Chondrocyte (in vitro differentiated cells): ENCODE measurements at places on chromosomes 11 and 22.

DNA sequence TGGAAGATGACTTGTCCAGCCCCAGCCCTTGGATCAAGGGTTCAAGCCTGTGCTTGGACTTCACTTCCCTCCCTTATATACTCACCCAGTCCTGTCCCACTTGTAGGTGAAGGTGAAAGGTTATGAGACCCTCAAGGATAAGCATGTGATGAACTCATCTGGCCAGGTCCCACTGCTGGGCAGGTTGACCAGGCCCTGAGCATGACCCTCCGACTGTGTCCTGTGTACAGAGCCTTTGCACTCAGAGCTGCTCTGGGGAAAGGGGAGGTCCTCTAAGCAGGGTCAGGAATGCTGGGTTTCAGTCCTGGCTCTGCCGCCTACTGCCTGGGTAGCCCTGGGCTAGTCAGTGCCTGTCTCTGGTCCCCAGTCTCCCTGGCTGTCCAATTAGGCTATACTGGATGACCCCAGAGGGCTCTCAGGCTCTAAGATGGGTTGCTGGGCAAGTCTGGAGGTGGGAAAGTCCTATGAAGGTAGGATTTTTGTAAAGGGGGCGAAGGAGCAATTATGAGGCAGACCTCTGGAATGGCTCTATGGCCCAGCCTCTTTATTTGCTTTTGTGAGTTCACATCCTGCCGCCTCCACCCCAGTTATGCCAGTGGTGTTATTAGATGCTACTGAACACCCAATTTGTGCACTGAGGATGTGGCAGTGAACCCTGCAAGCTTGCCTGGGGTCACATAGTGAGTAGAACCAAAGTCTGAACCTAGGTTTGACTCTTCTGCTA is 14.1 kb downstream of the DGAT2 start:
- no peak for DNase-seq

GRCh38 chr11:112831041-112831440 is 130.2 kb upstream of the NCAM1 start:
- no peak for DNase-seq

GRCh38 chr22:44710474-44711240 is 8.7 kb downstream of the PRR5 start:
- DNase-seq, result no peak

DNA sequence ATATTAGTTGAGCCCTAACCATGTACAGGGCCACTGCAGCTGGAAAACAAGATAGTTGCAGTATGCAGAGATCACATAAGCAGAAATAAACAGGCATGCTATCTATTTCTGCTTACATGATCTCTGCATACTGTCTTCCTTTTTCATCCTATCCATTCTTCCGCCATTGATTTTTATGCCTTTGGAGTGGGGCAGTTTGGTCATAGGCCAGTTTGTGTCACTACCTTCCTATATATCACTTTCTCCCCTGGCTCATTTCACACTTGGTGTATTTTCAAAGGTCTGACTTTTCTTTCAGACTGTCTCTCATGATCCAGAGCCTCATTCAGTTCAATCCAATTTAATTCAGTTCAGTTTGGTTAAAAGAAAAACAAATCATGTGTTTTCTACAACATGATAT is 829.6 kb downstream of the KCNA4 start:
- no peak for DNase-seq

DNA sequence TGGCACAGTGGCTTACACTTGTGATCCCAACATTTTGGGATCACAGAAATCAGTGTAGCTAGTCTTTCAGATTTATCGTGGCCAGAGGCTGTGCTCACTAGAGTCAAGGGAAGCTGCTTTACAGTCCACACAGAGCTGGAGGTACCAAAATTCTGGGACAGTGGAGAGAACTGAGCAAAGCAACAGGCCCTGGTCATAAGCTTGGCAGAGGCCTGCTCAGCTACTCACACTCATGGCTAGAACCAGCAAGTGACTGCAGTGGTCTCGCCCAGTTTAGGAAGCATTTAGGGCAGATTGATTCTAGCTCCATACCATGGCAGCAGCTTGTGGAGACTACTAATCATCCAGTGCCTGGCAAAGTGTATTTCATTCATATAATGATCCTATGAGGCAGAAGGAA is 8.8 kb downstream of the TMEM216 start:
- no peak for DNase-seq

GRCh38 chr11:66071381-66071801 is 1.3 kb downstream of the PACS1 start:
- DNase-seq, result no peak

DNA sequence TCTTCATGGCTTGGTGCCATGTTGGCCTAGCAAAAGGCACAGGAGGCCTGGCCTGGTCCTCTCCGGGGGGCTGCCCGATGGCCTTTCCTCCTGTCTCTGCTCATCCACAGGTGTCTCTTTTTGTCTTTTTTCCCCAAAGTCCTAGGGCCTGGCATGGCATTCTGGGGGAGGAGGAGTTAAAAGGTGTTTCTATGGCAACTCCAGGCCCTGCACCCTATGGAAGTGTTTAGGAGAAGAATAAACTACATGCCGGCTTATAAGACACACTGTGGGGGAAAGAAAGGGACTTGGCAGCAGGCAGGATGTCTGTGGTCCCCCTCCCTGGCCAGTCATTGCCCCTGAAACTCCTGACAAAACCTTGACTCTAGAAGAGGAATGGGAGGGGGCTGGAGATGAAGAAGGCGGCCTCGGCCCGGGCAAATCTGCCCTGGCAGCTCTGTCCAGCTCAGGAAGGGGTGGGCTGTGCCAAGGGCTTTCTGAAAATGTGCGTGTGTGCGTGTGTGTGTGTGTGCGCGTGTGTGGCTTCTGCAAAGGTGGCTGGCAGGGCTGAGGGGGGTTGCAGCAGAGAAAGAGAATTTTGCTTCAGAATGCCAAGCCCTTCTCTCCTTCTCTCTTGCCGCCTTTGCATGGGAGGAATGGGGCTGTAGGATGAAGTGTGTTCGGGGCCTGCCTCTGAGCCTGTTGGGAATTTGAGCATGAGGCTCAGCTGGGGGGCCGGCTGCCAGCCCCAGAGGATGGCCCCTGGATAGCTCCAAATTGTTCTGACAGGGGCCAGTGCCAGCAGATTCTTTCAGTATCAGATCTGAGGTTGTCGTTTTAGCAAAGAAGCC is 3.2 kb downstream of the TIMP3 start:
- DNase-seq, result no peak

- no peak for DNase-seq
These were observed 32.8 kb downstream of the PITPNB start for GRCh38 chr22:27885977-27886842.

GRCh38 chr11:93614173-93614722 is 47.2 kb upstream of the CEP295 start:
- no peak for DNase-seq

DNA sequence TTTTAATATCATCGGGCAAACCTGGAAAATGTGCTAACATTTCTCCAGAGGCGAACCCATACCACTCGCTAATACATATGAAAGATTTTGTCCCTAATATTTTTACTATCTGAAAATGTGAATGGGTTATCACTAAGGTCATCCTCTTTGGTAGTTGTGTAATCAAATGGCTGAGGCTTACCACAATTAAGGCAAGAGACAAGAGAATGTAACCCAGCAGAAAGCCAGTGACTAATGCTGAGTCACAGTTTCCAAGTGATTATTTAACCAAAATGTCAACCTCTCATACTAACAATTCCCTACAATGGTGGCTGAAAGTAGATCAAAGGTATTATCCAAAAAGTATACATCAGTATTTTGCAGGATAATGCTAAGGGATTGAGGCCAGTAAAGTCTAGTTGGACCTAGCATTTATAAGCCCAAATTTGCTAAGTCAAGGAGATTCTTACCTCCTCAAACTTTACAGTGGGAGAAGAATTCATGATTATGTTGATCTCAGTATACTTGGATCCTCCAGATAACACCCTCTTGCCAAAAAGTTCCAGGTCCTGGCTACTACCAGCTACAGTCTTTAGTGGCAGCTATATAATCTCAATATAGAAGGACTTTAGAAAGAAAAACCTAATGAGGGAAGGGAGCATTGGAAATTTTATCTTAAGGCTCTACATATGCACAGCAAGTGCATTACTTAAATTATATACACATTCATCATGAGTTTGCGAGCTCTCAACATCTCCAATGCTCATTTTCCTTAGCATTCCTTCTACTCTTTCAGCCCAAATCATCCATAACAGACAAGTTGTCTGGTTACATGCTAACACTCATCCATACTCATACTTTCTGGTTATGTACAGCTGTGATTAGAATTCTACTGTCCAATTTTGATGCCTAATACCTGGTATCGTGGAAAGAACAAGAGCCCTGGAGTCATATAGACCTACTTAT is 25.4 kb downstream of the SIK3 start:
- no peak for DNase-seq

DNA sequence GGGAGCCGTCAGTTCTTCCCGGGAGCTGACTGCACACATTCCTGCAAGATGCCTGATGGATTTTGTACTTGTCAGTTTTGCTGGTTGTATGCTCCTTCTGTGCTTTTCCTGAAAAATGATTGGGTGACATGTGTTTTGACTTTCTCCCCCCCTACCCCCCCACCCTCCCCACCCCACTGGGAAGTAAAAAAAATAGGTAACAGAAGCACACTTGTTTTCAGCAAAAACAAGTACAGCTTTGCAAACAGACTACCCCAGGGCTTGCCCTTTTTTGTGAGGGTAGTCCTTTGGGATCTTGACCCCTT is 1.1 kb downstream of the PPFIA1 start:
- DNase-seq, result no peak

DNA sequence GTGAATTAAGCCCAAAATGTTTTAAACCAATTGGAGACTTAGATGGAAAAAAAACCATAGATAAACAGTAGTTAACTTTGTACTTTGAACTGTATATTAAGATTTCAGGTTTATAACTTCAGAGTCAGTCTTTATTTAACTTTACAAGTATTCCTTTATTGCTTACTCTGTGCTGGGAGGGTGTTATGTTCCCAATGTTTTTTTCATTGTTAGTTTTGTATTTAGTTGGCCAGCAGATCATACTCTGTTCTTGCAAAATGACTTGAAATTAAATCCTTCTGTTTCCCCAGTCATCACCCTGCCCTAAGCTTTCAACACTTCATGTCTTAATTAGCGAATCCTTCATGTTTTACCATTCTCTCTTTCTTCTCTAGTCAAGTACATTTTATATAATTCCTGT is 25.3 kb downstream of the SIK2 start:
- no peak for DNase-seq

GRCh38 chr22:39171623-39172264 is 19.3 kb upstream of the CBX7 start:
- DNase-seq, result peak; percentile 82

GRCh38 chr22:25482868-25483639 is 81.4 kb upstream of the GRK3 start:
- DNase-seq, result no peak

DNA sequence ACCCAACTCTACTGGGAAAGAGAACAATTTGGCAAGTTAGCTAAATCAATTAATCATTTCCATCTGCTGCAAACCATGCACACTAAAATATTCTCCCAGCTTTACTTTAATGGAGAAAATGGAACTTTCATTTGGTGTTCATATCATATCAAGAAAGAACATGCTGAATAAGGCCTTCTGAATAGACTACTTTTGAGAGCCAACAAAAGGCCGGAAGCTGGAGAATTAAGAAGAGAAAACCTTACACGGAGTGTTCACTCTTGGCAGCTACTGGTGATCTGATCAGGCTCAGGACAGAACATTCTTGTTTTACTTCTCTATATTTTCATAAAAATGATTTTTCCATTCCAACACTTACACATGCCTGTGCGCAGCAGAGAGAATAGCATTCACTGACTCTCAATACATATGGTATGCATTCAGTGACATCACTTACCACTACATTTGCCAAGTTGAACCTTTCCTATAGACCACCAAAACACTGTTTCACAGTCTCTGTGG is 165.3 kb downstream of the TTC28 start:
- no peak for DNase-seq

DNA sequence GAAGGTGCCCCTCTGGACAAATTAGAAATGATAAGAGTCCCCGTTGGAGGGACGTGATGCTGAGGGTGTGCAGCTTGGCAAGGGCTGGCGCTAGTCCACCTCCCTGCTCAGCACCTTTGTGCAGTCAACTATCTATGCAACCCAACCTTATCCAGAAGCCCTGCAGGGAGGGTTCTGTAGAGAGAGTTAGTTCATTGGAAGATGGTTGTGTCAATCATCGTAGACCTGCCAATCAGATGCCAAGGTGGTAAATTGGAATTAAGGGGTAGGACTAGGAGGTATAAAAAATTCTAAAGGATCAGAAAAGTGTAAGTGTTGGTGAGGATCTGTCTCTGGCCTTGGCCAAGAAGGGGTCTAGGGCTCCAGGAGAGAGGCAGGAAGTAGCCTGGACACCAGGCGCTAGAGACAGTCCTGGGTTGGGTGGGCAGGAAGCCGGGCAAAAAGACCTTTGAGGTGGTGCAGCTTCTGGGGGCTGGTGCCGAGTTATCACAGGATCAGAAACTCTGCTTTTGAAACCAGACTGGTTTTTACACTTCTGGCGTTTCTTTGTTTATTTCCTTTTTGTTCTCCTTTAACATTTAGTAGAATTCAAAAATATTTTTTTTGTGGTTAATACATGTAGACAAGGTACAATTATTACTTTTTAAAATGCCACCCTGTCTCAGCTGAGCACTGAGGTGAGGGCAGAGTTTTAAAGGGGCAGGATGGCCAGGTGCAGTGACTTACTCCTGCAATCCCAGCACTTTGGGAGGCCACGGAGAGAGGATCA is 1.6 kb downstream of the C1QTNF6 start:
- DNase-seq, result no peak

DNA sequence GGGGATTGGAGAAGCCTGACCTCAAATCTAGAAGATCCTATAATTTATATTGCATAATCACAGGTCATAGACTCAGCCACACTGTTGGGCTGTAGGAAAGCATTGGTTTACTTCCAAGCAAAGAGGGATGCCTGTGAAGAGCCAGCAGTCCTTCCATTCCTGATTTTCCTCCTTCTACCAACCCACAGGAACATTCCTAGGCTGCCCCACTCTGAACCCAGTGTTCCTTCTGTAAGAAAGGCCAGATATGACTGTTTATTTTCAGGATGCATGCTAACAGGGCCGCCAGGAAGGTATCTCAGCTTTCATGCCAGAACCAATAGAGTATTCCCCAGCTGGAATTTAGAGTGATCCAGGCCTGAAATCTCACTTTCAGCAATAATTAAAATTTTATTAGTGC is 197.1 kb downstream of the ETS1 start:
- no peak for DNase-seq

DNA sequence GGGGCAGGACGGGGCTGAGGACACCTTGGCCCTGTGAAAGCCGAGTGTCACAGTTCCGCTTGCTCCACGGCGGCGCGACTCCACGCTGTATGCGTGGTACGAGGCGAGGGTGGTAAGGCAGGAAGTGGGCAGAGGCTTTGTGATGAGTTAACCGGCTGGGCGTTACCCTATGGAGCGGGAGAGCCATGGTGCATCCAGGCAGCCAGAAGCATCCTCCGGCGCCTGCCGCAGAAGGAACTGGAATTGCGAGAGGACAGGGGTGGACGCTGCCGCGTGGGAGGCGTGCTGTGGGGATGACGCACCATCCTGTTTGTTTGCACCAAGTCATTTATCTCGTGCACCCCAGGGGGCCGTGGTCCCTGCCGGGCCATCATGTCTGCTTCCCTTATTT is 643.9 kb downstream of the BRD1 start:
- peak; percentile 87 for DNase-seq

GRCh38 chr11:36744375-36745168 is 146.5 kb upstream of the RAG2 start:
- DNase-seq, result no peak

- DNase-seq, result no peak
These were observed 20.9 kb upstream of the NTM start for GRCh38 chr11:131349368-131350086.
